Suprapubic skin (tissue), 4 donors: ENCODE measurements at places on chromosomes 5 and 9.

GRCh38 chr5:1445689-1446601 lies 705 bp upstream of the SLC6A3 start:
- no peak for DNase-seq

GRCh38 chr9:82922686-82923085 lies 140.3 kb downstream of the RASEF start:
- DNase-seq, result no peak

- no peak for DNase-seq
Observed at GRCh38 chr5:168269937-168270330, 21.5 kb upstream of the WWC1 start.

DNA sequence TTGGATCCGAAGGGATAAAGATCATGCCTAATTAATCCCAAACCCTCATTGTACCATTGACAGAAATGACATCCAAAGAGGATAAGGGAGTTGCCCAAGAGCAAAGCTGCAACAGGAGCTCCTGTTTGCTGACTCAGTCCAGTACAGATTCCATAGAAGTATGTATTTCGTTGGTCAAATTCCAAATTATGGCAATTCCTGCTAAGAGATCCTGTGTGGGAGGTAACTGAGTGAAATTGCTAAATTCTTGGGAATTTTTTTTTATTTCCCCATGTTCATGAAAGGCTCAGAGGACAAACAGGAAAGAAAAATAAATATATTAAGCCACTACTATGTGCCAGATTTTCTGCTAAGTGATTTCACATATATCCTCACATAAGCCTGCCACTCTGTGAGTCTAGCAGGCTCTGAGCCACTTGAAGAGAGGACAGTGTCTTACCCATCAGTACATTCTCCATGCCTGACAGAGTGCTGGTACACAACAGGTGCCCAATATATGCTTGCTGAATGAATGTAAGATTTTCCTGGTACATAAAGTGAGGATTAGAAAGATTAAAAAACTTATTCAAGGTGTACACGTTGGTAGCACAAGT lies 132.7 kb downstream of the GLIS3 start:
- DNase-seq, result no peak

DNA sequence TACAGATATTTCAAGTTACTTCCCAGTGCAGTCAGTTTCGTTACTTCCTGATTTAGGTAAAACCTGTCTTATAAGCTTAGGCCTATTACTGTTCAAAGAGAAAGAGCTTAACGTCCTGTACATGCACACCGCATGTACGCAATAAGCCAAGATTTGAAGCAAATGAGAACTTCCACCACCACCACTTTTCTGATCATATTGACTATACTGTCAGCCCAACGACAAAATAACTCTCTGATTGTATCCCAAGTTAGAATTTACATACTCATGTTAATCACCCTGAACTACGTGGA lies 5.1 kb downstream of the NFIB start:
- DNase-seq, result no peak

DNA sequence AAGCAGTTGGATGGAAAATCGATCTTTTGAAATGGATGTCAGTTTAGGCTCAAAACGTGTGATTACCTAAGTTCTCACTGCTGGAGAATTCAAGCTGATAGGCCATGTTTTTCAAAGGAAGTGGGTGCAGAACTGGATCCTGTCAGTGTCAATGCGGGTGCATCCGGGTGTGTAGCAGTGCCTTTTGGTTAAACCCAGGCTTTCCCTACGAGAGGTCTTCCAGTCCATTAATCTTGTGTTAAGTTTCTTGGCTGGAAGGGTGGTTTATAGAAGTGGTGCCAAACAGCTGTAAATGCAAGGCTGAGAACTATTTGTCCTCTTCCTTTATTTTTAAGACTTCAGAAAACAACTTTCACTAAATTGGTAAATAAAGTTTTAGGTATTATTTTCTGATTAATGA lies 71.9 kb downstream of the DAPK1 start:
- DNase-seq, result no peak

DNA sequence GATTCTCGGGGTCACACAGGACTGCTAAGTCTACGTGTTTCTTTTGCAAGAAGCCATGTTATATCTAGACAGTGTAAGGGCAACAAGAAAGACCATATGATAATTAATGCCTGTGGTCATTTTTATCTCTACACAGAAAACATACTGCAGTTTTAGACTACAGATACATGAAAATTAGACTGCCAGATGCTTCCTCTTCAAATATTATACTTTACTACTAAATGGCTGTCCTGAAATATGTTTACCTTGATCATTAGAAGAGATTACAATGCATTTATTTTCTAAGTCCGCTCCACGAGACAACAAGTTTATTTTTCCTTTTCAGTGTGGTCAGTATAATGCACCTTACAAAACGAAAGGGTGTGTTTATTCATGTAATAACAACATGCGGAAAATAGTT lies 147.6 kb downstream of the KIAA0825 start:
- no peak for DNase-seq

DNA sequence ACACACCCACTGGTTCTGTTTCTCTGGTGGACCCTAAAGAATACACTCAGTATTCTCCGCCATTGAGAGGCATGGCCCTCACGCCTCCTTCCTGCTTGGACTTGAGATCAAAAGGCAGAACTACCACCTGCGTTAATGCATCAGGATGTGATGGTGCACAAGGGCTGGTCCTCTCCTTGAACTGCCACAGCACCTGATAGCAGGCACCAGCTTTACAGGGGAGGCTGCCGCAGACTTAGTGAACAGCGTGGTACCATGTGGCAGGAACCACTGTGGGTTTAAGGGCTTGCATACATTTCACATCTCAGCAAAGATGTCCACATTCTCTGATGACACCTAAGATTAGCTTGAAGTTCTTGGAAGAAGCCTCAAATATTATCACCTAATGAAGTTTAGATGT lies 208.7 kb downstream of the GADD45G start:
- no peak for DNase-seq

DNA sequence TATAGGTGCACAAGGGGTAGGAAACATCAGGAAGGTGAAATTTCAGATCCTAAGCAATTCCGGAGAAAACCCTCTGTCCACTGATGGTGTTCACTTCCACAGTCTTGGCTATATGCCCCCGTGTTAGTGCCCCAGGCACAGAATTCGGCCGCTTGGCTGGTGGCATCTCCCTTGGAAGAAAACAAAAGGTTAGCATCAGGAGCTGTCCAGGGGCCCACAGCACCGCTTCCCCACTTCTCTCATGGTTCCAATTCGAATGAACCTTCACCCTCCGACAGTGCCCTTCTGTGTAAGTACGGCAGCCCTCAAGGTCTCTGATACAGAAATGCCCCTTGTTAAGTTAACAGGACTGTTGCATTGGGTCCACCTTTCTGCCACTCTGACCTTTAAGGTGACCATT lies 409.0 kb downstream of the GADD45G start:
- DNase-seq, result no peak

DNA sequence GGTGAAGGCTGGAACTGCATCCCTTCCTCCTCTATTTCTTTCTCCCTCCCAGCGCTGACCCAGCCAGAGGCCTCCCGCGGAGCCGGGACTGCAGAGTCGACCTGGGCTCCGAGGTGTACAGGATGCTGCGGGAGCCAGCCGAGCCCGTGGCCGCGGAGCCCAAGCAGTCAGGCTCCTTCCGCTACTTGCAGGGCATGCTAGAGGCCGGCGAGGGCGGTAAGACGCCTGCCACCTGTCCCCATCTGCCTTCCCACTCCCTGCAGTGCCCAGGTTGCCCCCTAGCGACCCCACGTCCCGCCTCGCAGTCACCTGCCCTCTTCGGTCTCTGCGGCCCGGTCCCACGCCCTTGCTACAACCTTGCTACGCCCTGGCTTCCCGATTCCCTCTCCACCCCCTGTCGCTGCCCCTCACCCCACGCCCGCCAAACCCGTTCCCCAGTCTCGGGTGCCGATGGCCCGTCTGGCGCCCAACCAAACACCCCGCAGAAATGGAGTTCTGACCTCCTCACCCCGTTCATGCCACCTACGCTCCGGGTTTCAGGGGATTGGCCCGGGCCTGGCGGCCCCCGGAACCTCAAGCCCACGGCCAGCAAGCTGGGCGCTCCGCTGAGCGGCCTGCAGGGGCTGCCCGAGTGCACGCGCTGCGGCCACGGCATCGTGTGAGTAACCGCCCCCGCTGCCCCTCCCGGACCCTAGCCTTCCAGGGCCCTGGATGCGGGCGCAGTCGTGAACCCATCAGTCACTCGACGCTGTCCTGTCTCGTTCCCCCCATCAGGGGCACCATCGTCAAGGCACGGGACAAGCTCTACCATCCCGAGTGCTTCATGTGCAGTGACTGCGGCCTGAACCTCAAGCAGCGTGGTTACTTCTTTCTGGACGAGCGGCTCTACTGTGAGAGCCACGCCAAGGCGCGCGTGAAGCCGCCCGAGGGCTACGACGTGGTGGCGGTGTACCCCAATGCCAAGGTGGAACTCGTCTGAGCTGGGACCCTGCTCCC lies 14.1 kb downstream of the PDLIM4 start:
- no peak for DNase-seq

GRCh38 chr5:110194191-110194590 lies 504.5 kb downstream of the MAN2A1 start:
- no peak for DNase-seq

- DNase-seq, result no peak
Observed at GRCh38 chr9:94675008-94675881, 35.9 kb upstream of the FBP1 start.
